ENCODE measurements at places on chromosomes 2 and 18.

- no peak for DNase-seq
These were observed 11.7 kb downstream of the TGIF1 start for GRCh38 chr18:3461704-3462103.

- no peak for DNase-seq
These were observed 112.7 kb upstream of the RBMS1 start for GRCh38 chr2:160606341-160606740.

GRCh38 chr18:70578480-70578879, 289.6 kb downstream of the SOCS6 start:
- no peak for DNase-seq

GRCh38 chr2:229087267-229087666, 183.8 kb downstream of the PID1 start:
- no peak for DNase-seq

DNA sequence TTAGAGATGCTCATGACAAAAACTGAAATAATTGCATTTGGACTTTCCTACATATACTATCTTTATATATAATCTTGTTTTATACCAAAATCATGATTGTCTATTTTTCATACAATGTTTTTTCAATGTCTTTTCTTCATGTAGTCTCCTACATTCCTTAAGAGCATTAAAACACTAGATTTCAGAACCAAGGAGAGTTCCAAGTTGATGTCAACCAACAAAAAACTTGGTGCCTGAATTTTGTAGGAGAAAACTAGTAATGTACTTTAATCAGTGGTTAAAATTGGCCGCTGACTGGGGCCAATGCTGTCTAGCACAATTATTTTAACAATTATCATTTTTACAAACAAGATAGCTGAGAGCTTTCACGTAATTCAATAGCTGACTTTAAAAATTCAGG, 678.8 kb downstream of the DCC start:
- DNase-seq, result no peak

GRCh38 chr2:31998731-31999383, 12.0 kb downstream of the MEMO1 start:
- no peak for DNase-seq

DNA sequence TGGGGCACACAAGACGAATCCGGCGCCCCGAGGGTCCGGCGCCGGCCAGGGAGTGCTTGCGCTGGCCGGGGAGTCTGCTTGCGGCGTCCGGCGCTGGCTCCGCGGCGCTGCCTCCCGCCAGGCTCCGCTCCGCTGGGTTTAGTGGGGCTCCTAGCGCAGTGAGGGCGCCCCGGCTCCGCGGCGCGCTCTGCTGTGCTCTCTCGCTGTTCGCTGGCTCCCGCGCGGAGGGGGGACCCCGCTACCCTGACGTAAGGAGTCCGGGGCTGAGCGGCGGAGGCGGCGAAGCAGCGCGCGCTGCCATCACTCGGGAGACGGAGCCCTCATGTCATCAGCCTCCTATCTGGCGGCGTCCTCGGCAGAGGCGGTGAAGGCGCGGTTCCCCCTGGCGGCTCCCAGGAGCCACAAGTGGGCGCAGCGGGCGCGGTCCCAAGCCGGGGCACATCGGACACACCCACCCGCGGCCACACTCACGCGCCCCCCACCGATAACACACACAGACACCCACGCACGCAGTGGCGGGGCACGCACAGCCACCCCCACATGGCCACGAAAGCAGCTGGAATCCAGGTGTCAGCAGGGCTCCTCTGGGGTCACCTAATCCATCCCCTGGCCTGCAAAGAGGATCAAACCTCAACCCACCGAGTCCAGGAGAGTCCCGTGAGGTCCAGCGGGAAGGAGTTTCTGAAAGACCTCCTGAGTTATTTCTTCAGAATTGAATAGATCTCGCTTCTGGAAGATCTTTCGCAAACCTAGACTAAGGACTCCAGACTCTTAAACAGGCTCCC, at the start of gene C1QL2:
C1QL2 (minus strand) TSS at position 189 of the 785 bp plus-strand sequence. CDS start 482 bp downstream, outside the sequence.
- DNase-seq, result no peak

- DNase-seq, result no peak
These were observed 196.4 kb downstream of the HRH4 start for GRCh38 chr18:24656551-24657443.

GRCh38 chr2:219681694-219682300, 54.4 kb downstream of the SLC4A3 start:
- DNase-seq, result no peak

- no peak for DNase-seq
These were observed 130.5 kb downstream of the EIPR1 start for GRCh38 chr2:3246928-3247714.

GRCh38 chr2:141348481-141348880, 782.3 kb downstream of the LRP1B start:
- no peak for DNase-seq

DNA sequence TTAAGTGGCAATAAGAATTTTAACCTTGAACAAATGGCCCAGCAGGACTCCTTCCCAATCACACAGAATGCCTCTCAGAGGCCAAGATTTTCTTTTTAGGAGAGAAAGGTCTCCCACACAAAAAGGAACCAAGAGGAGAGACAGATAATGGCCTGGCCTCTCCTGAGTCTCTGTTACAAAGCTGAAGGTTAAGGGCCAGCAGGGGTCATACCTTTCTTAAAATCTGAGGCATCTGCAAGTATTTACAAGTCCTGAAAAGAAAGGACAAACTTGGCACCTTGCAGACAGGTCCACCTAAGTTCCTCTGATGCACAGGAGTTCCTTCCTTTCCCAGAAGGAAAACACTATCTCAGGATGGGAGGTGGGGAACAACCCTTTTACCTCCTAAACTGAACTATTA, 142.3 kb downstream of the TMEM163 start:
- DNase-seq, result no peak

DNA sequence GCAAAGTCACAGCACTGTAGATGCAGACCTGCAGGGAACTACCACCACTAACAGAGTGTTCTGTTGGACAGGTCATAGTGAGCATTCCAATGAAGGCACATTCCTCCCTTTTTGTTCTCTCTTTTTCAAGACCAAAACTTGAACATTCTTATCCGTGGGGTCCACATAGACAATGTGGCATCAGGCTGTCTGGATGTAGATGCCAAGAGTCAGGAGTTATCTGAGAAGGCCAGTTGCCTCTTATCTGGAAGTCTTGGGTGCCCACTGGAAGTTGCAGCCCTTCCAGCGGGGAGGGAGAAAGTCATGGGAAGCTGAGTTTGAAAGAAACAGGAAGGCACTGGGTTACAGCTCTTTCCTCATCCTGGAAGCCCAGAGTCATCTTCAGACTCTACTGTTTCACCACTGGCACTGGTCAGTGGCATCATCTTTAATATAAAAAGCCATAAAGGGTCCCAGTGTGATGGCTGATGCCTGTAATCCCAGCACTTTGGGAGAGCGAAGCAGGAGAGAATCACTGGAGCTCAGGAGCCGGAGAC, 61.4 kb downstream of the FAM161A start:
- DNase-seq, result no peak

- DNase-seq, result no peak
These were observed 762 bp downstream of the YIPF4 start for GRCh38 chr2:32278478-32278853.

GRCh38 chr18:25976554-25976953, 113.9 kb downstream of the SS18 start:
- no peak for DNase-seq

Data from omental fat pad (tissue), 4 donors.